ENCODE measurements at places on chromosomes 11 and 22.

DNA sequence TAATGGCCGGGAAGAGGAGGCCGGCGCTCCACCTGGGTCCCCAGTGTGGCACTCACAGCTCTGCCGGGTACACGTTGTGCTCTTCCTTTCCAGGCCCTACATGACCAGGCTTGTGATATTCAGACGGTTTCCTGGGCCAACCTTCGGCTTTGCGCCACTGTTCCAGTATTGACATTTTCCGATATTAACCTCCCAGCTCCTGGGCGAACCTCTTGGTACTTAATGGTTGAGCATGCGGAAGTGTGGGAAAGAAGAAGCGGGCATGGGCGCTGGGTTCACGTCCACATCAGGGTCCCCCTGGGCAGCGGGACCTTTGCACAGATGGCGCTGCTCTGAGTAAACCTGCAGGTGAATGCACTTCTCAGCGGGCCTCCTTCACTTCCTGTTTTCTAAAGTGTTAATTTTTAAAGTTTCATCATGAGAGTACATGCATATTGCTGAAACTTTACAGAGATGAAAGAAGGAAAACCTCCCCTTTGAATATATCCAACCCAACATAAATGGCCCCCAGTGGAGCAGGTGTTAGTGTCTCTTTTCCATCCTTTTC lies 286.7 kb downstream of the TBC1D22A start:
- DNase-seq, result no peak

GRCh38 chr11:61162092-61162941 lies 1.1 kb upstream of the VPS37C start:
- peak; percentile 1 for DNase-seq

- no peak for DNase-seq
Measured at GRCh38 chr11:7056828-7057513, 31.8 kb upstream of the RBMXL2 start.

DNA sequence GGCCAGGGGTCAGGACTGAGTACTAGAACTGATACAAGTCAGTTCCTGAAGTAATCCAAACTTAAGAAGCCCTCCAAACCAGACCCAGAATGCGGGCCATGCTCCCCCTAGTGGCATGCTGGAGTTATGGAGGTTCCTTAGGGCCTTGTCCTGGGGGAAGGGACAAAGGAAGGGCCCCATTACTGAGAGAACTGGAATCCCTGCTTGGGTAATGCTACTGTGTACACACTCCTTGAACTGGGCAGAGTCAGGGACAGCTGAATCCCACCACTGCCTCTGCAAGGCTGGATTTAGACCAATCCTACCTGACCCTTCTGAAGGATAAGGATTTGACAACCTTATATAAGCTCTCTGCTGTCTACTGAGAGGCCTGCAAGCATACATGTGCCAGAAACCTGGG lies 97.3 kb upstream of the AKIP1 start:
- DNase-seq, result no peak

GRCh38 chr22:47307822-47308221 lies 545.4 kb downstream of the TBC1D22A start:
- DNase-seq, result no peak

- no peak for DNase-seq
Measured at GRCh38 chr11:78070621-78071020, 7.0 kb downstream of the THRSP start.

DNA sequence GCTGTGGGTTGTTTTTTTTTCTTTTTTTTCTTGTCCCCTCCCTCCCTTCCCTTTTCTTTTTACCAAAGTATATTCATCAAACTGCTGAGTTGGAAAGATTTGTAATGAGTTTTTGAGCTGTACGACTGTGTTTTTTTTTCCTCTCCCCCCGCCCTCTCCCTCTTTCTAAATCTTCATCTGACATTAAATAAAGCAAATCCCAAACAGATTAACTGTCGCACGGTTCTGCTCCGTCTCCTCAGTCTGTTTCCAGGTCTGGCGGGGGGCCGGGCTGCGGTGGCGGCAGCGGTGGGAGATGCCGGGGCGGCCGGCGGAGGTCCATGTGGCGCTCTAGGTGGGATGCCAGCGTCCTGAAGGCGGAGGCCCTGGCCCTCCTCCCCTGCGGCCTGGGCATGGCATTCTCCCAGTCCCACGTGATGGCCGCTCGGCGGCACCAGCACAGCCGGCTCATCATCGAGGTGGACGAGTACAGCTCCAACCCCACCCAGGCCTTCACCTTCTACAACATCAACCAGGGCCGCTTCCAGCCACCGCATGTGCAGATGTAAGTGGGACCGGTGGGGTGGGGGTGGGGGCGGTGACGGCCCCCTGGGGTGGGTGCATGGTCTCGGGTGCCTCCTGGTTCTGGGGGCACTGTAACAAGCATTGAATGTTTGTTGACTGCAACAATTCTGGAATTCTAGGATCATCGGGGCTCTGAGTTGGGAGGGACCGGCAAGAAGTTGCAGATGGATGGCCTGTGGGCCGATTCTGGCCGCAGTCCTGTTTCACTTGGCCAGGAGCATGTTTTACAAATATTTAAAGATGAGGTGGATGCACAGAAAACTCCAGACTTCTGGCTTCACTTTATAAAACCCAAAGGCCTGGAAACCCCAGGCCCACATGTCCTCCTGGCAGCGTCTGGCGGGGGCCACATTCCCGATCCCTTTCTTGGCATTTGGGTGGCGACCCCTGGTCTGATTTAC lies 13.1 kb downstream of the MPPED1 start:
- DNase-seq, result no peak

DNA sequence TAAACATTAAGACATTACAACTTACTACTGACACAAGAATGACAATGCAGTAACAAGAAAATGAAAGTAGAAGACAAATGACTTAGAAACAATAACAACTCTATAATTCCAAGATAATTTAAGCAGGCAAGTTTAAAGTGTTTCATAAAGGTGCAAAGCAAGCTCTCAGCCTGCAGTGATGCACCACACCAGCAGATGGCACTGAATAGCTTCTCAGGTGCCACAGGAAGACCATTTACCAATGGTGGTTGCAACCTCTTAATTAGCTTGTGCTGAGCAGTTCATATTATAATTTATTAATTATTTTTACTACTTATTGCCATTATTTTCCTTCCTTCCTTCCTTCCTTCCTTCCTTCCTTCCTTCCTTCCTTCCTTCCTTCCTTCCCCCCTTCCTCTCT lies 60.6 kb downstream of the NXPE2 start:
- DNase-seq, result no peak

GRCh38 chr22:36135306-36135980 lies 25.1 kb downstream of the APOL3 start:
- DNase-seq, result no peak

GRCh38 chr22:21834869-21835268 lies 32.6 kb downstream of the MAPK1 start:
- no peak for DNase-seq

DNA sequence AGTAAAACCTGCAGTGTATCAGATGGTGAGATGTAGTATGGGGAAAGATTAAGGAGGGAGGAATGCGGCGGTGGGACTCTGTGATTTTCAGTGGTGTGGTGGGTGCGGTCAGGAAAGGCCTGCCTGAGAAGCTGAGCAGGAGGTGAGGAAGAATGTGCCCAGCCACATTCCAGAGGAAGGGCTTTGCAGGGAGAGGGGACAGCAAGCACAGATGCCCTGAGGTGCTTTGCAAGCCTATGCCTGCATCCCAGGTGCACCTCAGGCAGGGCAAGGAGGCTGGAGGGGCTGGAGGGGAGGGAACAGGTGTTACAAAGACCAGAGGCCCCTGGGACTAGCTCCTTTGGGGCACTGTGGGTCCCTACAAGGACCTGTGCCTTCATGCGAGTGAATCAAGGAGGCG lies 42.1 kb downstream of the MYO7A start:
- DNase-seq, result no peak

DNA sequence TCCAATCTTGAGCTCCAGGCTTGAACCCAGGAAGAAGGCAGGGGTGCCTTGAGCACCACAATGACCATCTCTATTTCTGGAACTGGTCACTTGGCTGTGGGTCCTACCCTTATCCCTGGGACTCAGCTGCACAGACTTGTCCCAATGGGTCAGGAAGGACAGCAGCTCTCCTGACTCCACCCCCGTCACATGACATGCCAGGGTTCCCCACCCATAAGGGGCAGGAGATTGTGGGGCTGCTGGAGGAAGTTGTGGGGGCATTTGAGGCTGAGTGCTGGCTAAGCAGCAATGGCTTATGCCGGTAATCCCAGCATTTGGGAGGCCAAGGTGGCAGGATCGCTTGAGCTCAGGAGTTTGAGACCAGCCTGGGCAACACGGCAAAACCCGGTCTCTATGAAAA lies 56.2 kb downstream of the NFAM1 start:
- DNase-seq, result no peak

GRCh38 chr11:86459002-86459385 lies 84.3 kb downstream of the CCDC81 start:
- DNase-seq, result no peak

DNA sequence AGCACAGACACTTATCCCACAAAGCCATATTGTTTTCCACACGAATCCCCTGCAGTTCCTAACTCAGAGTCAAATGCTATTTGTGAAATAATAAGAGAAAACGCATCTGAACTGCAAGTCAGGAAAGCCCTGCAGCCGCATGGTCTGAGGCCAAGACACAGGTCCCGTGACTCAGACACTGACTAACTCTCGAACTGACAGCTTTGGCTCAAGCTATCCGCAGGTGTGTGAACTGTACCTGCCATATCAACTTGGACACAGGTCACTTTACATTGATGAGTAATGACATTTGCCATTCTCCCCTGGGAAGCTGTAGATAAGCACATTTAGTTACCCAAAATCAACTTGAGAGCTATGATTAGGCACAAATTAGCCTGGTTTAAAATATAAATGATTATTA lies 34.9 kb upstream of the NFRKB start:
- DNase-seq, result no peak

- DNase-seq, result no peak
Measured at GRCh38 chr11:116499396-116500003, 273.3 kb downstream of the BUD13 start.

DNA sequence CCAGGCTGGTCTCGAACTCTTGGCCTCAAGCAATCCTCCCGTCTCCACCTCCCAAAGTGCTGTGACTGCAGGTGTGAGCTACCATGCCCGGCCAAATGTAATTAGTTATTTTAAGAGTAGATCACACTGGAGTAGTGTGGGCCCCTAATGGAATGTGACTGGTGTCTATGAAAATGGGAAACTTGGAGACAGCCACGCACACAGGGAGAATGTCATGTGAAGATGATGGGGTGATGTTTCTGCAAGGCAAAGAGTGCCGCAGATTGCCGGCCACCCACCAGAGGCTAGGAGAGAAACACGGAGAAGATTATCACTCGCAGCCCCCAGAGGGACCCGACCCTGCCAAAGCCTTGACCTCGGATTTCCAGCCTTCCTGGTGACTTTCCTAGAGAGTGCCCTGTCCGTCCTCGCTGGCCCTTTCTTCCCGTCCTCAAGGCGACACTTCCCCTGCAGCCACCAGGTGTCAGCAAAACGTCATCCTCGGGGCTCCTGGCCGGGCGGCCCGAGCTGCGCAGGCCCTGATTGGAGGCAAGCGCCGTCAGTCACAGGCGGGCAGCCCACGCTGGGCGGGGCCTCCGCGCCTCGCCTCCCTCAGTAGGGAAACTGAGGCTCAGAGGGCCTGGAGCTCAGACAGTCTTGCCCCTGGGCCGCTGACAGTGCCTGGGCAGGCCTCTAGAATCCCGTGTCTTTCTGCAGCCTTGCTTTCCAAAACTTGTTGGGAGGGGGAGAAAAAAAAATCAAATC lies 16.3 kb downstream of the CRYBB2 start:
- peak; percentile 34 for DNase-seq

DNA sequence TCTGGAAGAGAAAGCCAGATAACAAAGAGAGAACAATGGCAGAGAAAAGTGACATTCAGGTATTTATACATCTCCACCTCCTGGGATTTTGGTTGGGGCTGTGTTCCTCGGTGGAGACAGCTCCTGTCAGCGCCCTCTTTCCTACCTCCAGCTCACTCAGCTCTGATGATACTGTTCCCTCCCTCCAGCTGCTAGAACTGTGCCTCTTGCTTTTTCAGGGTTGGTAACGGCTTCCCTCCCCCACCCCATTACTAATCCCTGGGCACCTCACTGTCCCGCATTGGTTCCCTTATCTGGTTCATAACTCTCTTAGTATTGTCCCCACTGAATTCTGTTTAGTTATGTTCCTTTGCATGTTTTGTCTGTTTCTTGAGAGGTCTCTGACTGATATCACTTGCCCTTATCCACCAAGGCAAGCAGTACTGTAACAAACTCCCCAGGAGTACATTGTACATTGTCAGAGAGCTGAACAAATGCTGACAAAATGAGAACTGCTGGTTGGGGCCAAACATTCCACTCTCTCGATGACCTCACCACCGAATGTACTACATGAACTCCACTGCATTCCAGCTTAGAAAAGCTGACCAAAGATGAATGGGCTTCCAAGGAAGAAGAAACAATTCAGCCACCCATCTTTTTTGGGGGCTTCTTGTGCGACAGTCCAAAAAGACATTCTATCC lies 5.7 kb upstream of the FBXO3 start:
- no peak for DNase-seq

DNA sequence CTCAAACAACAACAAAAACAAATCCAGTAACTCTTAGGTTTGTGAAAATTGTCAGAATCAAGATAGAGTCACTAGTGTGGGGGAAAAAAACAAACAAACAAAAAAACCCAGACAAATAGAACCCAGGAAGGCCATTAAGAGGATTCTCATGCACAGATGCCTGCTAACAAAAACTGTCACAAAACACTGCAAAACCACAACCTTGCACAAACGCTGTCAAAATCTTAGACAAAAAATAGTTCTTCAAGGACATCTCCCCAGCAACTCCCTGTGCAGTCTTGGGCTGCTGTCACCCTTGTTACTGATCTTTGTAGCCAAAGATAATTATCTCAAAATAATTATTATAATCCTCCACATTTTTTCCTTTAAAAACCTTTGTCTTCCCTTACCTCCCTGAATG lies 4.6 kb upstream of the ZBED5 start:
- no peak for DNase-seq

DNA sequence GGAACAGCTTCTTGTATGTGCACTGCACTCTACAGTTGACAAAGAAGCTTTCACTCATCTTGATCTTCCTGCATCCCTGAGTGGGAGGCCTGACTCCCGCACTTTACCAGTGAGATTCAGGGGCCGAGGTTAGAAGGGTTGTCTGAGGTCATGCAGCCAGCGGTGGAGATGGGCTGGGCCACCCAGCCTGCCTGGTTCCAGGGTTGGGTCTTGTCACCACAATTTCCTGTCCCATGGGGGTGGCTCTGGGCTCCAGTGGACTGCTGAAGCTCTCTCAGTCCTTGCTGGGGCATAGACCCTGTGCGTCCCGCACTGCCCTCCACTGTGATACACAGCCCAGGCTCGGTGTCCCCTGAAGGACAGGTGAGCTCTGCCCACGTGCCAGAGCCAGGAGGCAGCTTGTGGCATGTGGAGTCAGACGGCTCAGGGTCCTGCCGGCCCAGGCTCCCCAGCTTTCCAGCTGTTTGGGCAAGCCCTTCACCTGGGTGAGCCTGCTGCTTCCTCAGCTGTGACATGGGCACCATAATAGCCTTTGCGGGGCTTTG lies 6.9 kb upstream of the MYO7A start:
- DNase-seq, result no peak

- DNase-seq, result no peak
Measured at GRCh38 chr22:42459287-42460063, 27.3 kb upstream of the NFAM1 start.

Data from DMS 273 treated with DMSO at 0.1 percent for 48 hours (cell line).